ENCODE measurements at places on chromosomes 12 and 14.

GRCh38 chr12:107635139-107635538, 50.5 kb upstream of the PWP1 start:
- DNase-seq = no peak

- DNase-seq = no peak
Measured at GRCh38 chr12:132345126-132345525, 15.7 kb upstream of the GALNT9 start.

DNA sequence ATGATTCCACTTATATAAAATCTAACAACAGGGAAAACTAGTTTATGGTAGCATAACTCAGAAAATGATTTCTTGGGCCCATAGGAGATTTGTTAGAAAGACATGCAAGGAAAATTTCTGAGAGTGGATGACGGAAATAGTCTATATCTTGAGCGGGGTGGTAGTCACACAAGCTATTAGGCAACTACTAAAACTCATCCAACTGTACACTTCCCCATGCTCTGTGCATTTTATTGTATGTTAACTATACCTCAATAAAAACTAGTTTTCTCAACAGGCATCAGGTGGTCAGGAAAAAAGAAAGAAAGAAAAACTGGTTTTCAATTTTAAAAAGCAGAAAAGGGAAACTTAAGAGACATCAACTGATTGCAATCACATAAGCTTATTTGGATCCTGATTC, 9.9 kb downstream of the SLC5A8 start:
- DNase-seq = no peak

DNA sequence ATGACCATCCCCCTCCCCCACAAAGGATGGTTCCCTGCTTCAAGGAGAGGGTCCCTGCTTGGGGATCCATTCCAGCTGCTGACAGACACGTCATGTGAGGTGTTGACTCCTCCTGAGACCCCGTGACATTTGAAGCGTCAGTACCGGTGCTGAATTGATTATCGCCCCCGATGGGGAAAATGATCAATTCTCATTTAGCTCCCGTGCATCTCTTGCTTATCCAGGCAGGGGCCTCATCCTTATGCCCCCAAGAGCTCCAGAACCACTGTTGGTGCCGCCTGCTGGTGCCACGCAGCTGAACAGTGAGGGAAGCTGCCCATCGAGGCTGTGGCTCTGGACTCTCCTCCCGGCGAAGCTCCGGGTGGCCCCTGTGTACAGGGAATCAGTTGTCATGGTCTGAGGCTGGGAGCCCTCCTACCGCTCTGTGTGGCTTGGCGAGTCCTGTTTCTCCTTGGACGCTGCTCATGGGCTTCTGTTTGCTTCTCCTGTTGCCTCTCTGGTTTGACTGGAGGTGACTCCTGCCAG, 4.6 kb downstream of the KIF26A start:
- DNase-seq = no peak

DNA sequence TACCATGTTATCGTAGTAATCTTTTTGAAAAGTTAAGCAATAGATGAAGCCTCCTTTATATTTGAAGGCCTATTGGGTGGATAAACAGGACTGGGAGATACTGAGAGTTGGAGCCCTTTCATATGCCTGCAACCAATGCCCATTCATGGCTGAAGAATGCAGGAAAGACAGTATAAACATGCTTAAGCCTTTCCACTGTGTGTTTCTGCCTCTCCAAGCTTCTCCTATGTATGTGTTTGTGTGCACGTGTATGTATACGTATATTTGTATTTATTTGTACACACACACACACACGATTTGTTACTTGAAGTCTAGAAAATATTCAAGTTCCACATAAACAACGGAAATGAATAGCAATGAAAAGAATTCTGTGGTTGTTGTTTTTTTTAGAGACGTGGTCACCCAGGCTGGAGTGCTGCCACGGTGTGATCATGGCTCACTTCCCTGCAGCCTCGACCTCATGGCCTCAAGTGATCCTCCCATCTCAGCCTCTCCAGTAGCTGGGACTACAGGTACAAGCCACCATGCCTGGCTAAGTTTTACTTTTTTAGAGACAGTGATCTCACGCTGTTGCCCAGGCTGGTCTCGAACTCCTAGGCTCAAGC, 1453.5 kb downstream of the AACS start:
- DNase-seq = no peak

DNA sequence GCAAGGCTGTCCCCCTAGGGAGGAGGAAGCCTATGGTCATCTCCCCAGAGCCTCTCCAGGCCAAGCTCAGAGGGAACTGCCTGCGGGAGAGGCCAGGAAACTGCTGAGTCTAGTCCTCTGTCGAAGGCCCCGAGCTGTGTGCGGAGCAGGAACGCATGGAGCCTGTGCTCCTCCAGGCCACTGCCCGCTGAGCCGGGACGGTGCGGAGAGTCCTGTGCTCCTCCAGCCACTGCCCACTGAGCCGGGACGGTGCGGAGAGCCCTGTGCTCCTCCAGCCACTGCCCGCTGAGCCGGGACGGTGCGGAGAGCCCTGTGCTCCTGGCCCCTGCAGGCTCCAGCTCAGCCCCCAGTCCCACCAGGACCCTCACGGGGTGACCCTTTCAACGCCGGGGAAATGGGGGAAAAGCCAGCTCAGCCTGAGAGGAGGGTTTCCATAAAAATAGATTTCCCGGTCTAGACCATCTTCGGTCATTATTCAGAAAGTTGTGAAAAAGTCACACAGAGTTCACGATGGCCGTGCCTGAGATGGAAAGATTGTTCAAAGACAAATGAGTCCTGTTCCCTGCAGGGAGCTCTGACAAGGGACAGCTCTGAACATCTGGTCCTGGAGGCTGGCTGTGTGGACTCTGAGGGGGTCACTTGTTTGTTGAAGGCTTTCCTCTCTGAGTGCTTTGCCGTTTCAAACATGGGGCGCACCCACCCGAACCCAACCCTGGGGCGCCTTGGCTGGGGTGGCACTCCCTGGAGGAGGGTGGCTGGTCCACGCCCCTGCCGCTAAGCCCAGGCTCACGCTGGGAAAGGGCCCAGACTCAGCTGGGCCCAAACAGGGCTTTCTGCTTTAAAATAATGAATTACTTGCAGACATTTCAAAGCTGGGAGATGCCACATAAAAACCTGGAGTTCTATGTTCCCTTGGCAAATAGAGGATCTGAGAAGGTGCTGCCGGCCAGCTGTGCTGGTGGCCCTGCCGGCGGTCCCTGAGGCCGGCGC, 85.5 kb downstream of the ADGRD1 start:
- no peak for DNase-seq

GRCh38 chr12:95648990-95649791, 97.9 kb upstream of the USP44 start:
- DNase-seq = no peak

GRCh38 chr12:111201036-111201435, 167.9 kb downstream of the PHETA1 start:
- no peak for DNase-seq

GRCh38 chr12:76883151-76883550, 4.3 kb upstream of the CSRP2 start:
- DNase-seq = no peak

DNA sequence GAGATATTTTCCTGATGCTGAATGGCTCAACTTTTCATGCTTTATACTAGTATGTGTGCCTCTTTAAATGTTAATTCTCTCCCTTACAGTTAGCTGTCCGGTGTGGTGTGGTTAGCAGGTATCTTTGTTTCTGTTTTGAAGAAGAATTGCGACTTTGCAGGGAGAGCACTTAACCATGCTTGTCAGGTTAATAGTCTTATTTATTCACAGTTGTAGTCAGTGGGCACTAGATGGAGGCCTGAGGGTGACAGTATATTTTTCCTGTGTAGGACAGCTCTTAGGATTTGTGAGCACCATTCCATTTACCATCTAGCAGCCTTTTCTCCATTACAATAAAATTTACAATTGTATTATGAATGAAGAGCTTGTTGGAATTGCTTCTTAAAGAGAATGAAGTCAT, 34.9 kb downstream of the PDE3A start:
- DNase-seq = no peak

All from T-helper 2 cell treated with Interferon-gamma antibody and Interleukin-4, amounts not matched to agents 5 μg/mL and 100 μg/mL, for 36 hours (primary cell).